ENCODE measurements at places on chromosomes 6 and 20. TPM values are rescaled to one million over a fixed set of nuclear protein-coding genes. Genes with fewer than 3 reads are reported as not detected.

DNA sequence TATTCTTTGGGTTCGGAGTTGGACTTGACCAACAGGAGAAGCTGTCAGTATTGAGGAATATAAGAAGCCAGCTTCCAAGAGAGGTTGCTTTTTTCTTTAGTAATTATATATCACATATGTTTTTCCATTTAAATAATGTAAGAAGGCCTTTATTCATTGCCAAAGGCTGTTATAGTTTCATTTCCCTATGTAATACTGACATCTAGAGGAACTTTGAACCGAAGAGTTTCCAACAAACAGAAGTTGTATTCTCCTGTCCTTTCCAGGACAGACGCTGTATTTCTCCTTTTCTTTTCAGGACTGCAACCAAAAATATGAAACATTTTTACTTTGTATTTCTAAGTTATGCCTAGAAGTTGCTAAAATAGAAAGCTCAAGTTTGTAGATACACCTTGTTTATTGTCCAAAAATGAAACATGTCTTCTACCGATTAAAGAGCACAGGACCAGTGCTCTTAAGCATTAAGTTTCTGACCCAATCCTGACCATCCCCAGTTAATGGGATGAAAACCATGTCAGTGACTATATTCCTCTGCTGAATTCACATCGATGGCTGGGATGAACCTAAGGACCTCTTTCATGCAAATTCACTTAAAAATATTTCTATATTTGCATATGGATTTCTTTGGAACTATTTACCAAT lies 55.1 kb downstream of the MYLK4 start:
- DNase-seq, result no peak

- no peak for DNase-seq
Observed at GRCh38 chr6:144413418-144413817, 128.3 kb downstream of the UTRN start.

- no peak for DNase-seq
Observed at GRCh38 chr6:43308101-43308989, at the start of gene CRIP3. CRIP3 (minus strand) TSS chr6:43308826; CDS start chr6:43308792, 34 bp downstream.

DNA sequence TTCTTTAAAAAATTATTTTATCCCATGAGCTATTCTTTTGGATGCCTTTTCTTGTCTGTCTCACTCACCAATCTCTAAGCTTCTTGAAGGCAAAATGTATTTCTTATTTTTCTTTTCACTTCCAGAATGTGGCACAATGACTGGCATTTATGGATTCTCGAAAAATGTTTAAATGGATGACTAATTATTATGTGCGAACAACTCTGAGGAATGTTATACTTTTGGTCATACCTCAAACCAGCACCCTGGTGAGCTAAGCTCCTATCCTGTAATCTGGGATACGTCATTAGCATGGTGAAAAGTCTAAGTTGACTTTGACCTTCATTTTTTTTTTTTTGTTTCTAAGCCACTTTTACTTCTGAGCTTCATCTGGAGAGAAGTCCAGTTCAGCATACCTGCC lies 214.0 kb upstream of the CEP162 start:
- no peak for DNase-seq

The BMP6 gene
- total RNA-seq, result 7.3 TPM
